Mesothelial cell of epicardium (in vitro differentiated cells): ENCODE measurements at places on chromosomes 2 and 18. TPM values are rescaled to one million over a fixed set of nuclear protein-coding genes. Genes with fewer than 3 reads are reported as not detected.
A peak's percentile ranks its signal among the peaks of the same experiment; 100 is the strongest.

Gene ASPRV1
- total RNA-seq, result 2.6 to 3.6 TPM (median 3.5 TPM) in 3 replicates

- H3K4me1 ChIP-seq, result no peaks in the 10 kb centered on the region
- H3K36me3 ChIP-seq, result no peaks in the 10 kb centered on the region
- no peak for DNase-seq
- no peak overlapping the region for H3K4me3 ChIP-seq
- no peak overlapping the region for H3K27ac ChIP-seq
- peaks cover 6% of the 10 kb centered on the region for H3K27me3 ChIP-seq
Observed at GRCh38 chr18:52319424-52319983, 20.5 kb upstream of the DCC start.

- no peak overlapping the region for H3K27ac ChIP-seq
- H3K4me1 ChIP-seq, result peaks cover 4% of the 10 kb centered on the region
- no peaks in the 10 kb centered on the region for H3K27me3 ChIP-seq
- no peaks in the 10 kb centered on the region for H3K36me3 ChIP-seq
- no peak overlapping the region for H3K4me3 ChIP-seq
Observed at GRCh38 chr2:203566161-203566560, 31.1 kb upstream of the RAPH1 start.

- peak overlapping the region; percentile 32 for H3K27ac ChIP-seq
- DNase-seq, result no peak
- H3K4me1 ChIP-seq, result peaks cover 23% of the 10 kb centered on the region
- H3K4me3 ChIP-seq, result no peak overlapping the region
- no peaks in the 10 kb centered on the region for H3K36me3 ChIP-seq
Observed at GRCh38 chr2:181785691-181786344, 105.5 kb upstream of the NEUROD1 start.

- H3K36me3 ChIP-seq, result no peaks in the 10 kb centered on the region
- DNase-seq, result no peak
- H3K4me1 ChIP-seq, result peaks cover 52% of the 10 kb centered on the region
- no peak overlapping the region for H3K27ac ChIP-seq
Observed at GRCh38 chr2:47087051-47087450, 68.1 kb downstream of the STPG4 start.

DNA sequence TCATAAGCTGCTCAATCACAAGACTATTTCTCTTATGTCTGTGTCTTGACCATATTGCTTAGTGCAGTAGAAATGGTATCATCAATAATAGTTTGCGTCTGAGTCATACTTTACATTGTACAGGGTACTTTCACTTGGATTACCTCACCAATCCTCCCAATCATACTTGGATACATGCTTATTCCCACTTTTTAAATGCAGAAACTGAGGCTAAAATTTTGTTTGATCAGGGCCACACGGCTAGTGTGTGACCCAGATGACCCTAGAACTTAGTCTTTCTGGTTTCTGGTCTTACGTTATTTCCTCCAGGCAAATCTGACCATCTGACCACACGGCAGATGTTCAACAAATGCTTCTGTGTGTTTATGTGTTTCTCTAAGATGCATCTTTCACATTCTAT, 23.8 kb upstream of the CCL20 start:
- DNase-seq, result no peak
- no peak overlapping the region for H3K4me3 ChIP-seq
- no peaks in the 10 kb centered on the region for H3K36me3 ChIP-seq
- H3K27me3 ChIP-seq, result no peaks in the 10 kb centered on the region
- H3K4me1 ChIP-seq, result peaks cover 2% of the 10 kb centered on the region

GRCh38 chr18:59752666-59753065, 55.4 kb upstream of the CCBE1 start:
- H3K36me3 ChIP-seq, result no peaks in the 10 kb centered on the region
- DNase-seq, result no peak
- H3K4me1 ChIP-seq, result no peaks in the 10 kb centered on the region
- H3K27me3 ChIP-seq, result peaks cover 9% of the 10 kb centered on the region
